ENCODE measurements at places on chromosomes 16 and 17.

- DNase-seq, result no peak
Observed at GRCh38 chr17:27609611-27610303, 21.2 kb upstream of the LGALS9 start.

DNA sequence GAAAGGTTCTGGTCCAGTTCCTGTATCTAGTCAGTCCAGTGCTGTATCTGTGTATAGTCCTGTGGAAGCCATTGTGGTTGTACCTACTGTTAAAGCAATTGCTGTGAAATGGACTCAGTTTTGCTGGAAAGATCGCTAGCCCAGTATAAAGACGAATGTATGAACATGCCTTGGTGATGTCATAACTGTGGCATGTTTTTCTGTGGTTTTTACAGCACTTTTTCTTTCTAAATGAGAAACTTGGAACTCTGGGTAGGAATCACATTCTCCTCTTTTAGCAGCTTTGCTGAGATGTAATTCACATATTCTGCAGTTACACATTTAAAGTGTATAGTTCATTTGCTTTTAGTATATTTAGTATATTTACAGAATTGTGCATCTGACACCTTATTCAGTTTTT, 58.1 kb downstream of the MAP2K4 start:
- DNase-seq, result no peak

DNA sequence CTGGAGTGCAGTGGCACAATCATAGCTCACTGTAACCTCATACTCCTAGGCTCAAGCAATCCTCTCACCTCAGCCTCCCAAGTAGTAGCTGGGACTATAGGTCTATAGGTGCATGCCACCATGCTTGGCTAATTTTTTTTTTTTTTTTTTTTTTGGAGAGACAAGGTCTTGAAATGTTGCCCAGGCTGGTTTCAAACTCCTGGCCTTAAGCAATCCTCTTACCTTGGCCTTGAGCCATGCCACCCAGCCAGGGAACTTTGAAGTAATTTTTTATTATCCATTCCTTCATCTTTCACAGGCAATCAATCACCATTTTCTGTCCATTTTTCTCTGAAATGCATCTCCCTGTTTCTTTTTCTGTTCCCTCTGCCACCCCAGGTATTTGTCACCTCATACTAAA, 6.3 kb upstream of the PSMD7 start:
- no peak for DNase-seq

DNA sequence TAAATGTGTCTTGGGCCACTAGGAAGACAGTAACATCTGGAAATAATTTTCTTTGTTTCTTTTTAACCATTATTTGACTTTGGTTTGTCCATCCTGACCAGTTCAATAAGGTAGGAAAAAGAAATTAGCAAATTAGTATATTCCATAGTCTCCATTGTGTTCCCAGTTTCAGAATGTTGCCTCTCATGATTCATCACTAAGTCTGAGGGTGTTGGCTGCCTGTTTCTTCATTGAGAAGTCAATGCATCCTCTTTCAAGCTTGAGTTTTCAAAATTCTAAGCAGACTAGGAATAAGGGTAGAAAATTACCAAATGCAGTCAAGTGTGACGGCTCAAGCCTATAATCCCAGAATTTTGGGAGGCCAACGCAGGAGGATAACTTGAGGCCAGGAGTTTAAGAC, 41.9 kb downstream of the ZFHX3 start:
- no peak for DNase-seq

DNA sequence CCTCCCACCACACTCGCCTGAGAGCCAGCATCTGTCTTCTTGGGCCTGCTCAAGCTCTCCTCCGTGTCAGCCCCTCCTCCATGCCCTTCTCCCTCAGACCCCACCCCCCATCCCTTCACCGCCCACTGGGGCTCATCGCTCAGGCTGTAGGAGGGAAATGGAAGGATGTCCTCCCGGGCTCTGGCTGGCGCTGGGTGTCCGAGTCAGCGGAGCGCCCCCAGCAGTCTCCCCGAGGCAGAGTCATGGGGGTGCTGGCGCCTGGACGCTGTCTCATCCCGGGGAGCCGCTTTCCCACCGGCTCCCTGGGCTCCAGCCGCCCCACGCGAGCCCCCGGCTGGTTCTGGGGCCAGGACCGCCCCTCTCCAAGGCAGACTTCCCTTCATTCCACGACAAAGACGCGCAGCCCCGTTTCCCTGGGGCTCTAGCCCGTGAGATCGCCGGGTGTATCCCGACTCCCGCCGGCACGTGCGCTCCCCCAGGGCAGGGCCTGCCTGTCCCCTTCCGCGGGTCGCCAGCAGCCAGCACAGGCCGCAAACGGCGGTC, 428 bp upstream of the ANTKMT start:
- peak; percentile 82 for DNase-seq

DNA sequence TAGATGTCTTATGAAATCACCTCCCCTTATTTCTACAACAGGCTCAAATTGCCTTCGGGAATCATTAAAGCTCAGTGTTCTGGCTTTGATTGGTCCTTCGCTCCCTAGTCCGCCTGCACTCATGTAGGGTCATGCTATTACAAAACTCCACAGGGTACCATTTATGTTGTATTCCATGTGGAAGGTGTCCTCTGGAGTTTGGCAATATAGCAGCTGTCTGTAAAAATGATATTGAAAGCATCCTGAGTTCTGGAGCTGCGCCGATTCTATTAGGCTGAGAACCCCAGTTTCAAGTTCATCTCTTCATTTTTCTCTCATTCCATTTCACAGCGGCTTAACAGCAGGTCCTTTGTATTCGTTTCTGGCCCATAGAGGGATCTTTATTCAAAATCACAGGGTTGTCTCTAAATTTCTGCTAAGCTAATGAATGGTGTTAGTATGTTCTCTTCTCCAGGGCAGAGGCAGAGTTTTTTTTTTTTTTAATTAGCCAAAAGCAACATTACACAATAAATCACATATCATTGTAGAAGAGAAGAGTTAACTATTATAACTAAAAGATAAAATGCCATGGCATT, 71.9 kb upstream of the TEKT1 start:
- no peak for DNase-seq

GRCh38 chr17:42079541-42079940, 18.7 kb downstream of the ZNF385C start:
- no peak for DNase-seq

DNA sequence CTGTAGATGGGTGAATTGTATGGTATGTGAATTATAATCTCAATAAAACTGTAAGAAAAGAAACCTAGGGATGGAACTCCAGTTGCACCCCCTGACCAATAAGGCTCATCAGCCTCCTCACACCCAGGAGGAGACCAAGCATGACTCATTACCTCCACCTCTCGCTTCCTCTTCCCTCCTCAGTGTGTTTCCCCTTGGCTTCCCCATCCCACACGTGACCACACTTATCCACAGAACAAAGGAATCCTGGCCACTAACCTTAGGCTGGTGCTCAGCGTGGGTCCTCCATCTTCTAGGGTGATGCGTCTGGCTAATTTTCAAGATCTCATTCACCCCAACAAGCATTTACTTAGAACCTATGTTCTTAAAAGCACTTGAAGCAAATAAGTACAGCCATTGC, 36.2 kb upstream of the MAP3K14 start:
- DNase-seq, result no peak

GRCh38 chr17:79464318-79465010, 146.4 kb downstream of the RBFOX3 start:
- DNase-seq, result peak; percentile 65

DNA sequence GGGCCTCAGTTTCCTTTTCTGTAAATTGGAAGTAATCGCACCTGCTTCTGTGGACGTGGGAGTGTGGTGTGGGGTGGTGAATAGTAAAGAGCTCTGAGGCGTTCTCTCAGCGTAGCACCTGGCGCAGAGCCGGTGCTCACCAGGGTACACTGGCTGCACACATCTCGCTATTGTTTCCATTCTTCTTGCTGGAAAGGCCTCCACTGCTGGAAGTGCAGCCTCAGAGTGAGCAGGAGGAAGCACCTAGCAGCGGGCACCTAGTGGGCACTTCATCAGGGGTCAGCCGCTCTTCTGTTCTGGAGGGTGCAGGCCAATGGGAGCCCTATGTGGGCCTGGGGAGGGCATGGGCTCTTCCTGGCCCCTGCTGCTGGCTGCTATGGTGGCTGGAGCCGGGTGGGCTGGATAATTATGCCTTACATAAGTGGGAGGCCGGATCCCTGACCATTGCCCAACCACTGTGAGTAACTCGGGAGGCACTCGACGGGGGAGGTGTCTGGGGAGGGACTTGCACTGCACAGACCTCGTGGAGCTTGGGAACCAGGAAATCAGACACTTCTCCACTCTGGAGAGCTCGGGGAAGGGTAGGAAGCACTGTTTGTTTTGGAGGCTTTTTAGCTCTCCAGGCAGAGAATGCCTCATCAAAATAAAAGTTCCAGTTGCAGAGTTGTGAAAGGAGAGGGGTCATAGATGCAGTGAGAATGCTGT, 1.7 kb downstream of the MAP2K3 start:
- DNase-seq, result no peak

GRCh38 chr16:51431517-51432241, 280.6 kb upstream of the SALL1 start:
- DNase-seq, result peak; percentile 14

- no peak for DNase-seq
Observed at GRCh38 chr17:19379361-19380065, 1.2 kb downstream of the MAPK7 start.

- DNase-seq, result no peak
Observed at GRCh38 chr17:14144508-14144907, 75.2 kb downstream of the COX10 start.

DNA sequence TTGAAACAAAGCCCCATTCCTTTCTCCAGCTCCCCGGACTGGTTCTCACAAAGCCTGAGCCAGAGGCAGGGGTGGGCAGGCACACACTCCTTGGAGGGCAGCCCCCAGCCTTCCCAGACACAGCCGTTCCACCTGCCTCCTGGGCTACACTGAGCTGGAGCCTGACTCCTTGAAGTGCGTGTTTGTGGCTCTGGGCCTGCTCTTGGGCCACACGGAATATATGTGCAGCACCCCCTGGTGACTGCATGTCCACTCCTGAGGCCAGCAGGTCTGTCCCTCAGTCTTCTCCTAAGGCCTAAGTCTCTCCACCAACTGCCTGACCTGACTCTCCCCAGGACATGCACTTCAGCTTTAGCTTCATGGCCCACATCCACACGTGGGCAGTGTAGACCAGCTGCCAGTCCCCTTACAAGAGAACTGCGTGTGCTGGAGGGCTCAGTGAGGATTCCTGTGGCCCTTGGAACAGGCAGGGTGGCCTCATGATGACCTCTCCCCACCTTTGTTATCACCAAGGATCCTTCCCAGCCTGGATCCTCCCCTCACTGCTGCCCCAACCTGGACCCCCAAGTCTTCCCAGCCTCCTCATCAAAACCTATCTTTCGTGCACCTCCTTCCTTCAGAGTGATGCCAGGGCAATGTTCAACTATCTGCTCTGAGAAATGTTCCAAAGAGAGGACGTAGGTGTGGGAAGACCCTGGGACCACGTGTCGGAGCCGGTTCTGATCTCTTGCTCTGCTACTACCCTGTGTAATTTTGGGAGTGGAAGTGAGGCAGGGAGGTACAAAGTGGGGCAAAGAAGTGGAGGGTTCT, 12.4 kb upstream of the SLC6A2 start:
- no peak for DNase-seq

DNA sequence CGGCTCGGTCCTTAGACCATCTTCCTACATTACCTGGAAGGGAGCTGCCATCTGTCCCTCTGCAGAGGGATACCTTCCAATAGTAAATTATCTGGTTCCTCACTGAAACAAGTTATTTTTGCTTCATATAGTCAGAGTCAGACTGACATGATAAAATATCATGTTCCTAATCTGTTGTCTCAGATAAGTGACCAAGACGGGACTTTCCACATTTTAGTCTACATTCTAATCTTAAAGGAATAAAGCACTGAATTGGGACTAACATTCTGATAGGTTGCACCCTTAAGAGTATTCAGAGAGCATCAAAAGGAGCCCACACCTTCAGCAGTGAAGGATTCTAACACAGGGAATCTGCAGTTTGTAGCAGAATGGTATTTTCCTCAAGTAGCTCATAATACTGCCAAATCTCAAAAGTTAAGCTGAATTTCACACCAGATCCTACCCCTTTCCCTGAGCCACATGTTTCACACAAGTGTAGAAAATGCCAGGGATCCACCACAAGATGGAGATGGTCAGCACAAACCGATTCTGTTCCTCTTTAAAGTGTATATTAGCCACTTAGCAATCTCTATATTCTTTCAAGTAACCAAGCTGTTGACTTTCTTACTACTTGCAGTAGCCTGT, 13.4 kb downstream of the GINS2 start:
- DNase-seq, result no peak

DNA sequence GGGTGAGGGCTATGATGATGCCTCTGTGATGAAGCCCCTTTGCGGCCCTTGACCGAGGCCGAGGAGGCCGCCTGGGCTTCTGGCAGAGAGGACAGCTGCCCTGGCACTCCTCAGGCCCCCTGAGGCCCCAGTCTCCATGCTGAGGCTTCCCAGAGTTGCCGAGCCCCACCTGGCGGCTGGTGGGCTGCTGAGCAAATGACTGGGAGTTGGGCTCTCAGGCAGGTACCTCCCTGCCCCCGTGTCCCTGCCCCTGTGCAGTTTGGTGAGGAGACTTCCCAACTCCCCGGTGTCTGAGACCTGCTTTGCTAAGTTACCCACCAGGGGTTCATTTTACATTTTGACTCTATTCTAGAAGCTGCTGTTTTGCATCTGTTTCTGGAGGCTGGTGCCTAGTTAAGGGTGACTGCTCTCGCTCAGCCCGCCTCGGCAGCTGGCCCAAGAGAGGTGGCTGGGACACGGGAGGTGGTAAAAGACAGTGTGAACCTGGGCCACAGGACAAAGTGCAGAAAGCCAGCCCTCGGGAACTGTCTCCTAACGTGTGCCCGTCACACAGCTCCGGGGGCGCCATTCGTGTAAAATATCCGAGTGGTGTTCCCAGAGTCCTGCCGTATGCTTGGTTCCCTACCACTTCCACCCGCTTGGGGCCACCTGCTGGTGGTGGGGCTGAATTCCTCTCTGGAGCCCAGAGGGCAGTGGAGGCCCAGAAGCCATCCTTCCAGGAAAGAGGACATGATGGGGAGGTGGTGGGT, 134.5 kb downstream of the RAB11FIP4 start:
- no peak for DNase-seq

- DNase-seq, result no peak
Observed at GRCh38 chr16:65579050-65579449, 457.2 kb upstream of the CDH11 start.

DNA sequence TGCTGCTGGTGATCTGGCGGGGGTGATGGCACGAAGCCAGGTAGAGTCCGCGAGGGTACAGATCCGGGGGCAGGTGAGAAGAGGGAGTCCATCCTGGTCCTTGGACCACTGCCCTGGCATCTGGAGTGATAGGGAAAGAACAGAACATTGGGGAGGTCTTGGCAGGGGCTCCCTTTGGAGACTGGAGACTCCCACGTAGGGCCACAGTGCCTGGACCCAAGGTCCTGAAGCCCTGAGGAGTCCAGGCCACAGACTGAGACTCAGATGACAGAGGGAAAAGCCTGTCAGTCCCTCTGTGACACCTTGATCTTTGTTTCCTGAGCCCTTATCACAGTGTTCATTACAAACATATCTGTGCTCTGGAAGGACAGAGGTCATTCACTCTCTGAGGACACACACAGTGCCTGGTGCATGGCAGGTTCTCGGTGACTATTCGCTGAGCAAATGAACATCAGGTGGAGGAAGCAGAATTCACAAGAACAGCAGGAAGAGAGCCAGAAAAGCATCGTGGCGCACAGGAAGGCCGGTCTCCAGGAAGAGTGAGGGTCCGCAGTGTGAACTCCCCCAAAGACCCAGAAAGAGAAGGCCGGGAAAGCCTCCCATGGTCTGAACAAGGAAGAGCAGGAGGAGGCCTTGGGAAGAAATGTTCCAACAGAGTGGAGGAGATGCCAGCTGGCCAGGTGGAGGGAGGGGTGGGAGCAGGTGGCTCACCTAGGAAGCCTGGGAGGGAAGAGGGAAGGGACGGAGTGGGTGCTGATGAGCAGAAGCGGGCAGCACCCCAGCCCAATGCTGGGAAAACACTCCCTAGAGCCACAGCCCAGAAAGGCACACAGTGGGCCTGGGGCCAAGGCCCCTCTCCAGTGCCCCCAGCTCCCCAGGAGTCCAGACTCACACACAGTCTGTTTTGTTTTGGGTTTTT, 20.5 kb downstream of the PEMT start:
- no peak for DNase-seq
